Activated T-cell treated with anti-CD3 and anti-CD28 coated beads for 24 hours (primary cell): ENCODE measurements at places on chromosomes 13 and 19.

GRCh38 chr19:1967087-1967608 is 26.2 kb downstream of the CSNK1G2 start:
- DNase-seq = peak; percentile 8

DNA sequence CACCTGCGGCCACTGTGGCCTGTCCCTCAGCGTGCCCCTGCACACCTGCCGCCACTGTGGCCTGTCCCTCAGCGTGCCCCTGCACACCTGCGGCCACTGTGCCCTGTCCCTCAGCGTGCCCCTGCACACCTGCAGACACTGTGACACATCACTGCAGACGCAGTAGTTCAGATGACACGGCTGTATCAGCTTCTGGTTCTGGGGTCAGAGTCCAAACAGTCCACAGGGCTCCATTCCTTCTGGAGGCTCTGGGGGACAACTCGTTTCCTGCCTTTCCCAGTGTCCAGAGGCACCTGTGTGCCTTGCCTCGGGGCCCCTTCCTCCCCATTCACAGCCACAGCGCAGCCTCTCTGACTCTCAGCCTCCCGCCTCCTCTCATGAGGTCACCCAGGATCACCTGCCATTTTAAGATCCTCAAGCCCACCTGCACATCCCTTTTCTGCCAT is 5.5 kb downstream of the SF3A2 start:
- no peak for DNase-seq

- DNase-seq = no peak
Measured at GRCh38 chr13:95298971-95299621, 2.2 kb downstream of the ABCC4 start.

DNA sequence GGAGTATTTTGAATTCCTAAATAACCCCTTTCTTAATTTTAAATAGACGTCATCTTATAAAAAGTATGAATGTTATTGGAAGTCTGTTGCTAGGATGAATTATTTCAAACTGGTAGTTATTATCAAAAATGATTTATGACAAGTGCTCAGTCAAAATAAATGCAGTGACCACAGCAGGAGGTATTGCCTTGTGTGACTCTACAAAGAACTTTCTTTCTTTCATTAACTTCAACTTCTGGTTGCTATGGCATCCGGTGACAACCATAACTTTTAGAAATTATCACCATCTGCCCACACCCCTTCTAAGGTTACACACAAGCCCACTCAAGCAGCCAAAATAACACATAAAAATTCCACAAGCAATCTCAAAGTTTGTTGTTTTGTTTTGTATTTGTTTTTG is 189.9 kb downstream of the DACH1 start:
- DNase-seq = no peak

GRCh38 chr19:13689085-13689484 is 75.2 kb upstream of the MRI1 start:
- DNase-seq = no peak

DNA sequence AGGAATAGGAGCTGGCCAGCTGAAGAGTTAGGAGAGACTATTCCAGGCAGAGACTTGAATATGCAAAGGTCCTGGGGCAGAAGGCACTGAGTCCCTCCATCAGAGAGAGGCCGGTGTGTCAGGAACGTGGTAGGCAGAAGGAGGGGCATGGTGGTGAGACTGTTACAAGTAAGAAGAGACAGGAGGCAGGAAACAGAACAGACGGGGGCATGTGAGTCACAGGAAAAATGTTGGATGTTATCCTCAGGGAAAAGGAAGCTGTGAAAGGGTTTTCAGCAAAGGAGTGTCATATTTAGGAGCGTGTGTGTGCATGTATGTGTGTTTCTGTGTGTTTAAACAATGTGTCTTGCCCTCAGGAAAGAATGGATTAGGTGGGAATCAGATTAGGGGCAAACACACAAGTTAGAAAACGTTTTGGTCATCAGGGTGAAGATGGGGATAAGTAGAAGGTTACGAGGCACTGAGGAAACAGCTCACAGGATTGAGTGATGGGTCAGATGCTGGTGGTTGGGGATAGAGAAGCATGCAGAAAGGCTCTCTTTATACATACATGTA is 1.1 kb downstream of the EDDM13 start:
- no peak for DNase-seq

- DNase-seq = no peak
Measured at GRCh38 chr13:30446126-30446500, 19.6 kb downstream of the HMGB1 start.

- no peak for DNase-seq
Measured at GRCh38 chr19:609004-609346, 19.3 kb downstream of the HCN2 start.

DNA sequence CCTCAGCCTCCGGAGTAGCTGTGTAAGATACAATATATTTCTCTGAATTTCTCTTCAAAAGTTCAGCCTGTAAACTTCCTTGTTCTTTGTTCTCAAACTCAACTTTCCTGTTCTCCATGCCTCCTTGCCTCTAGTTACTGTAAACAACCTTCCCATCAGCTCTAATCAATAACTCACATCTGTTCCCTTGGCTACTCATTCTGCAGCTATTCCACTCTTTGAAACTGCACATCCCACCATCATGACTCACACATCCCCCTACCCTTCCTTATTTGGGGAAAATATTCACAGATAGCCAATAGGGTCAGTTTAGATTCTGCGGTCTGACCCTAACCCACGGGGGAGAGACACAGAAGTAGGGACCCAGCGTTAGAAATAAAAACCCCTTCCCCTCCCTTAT is 2.0 kb downstream of the ZNF562 start:
- DNase-seq = no peak

- no peak for DNase-seq
Measured at GRCh38 chr13:99734013-99734693, 232.9 kb downstream of the TM9SF2 start.

DNA sequence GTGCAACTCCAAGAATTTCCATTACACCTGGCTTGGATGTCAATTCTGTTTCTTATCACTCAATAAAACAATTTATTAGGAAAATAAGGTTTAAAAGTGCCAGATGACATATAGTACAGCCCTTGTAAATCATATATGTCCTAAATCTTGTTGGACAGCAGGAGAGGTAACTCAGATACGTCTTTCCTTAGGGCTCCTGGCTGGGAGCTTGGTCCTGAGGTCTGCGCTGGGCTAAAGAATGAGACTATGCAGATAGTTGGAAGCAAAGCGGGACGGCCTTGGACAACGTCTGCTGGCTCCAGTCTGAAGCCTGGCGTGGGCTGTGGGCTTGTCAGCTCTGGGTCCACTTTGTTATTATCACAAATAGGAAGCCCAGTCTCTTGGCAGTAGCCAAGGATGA is 377.0 kb downstream of the DLEU7 start:
- no peak for DNase-seq

- DNase-seq = no peak
Measured at GRCh38 chr13:78881054-78881453, 222.1 kb upstream of the OBI1 start.

DNA sequence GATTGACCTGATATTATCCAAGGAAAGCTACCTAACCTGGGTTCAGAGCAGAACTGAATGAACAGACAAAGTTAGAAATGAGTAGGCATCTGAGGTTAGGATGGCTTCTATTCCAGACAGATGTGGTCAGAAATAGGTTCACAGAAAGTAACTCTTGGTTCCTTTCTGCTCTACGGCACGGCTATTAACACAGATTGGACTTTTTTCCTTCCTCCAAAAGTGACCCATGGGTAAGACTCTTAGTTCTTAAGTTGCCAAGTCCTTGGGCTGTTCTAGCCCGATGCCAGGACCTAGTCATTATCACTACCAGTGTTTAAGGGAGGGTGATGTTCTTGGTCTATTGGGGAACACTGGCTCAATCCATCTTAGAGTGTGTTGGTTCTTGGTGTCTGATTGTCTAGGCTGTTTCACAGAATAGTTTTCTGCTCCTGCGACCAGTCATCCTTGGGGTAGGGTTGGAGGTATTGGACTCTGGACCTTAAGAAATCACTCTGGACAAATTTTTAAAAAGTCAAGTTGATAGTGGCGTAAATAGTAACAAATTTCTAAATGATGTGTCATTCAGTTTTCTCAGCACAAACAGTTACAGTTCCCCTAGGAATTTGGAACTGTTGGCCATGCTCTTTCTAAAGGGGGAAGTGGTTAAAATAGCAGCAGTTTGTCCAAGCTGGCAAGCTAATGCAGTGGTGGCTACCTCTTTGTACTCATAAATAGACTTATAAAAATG is 60.1 kb upstream of the MYCBP2 start:
- no peak for DNase-seq

- no peak for DNase-seq
Measured at GRCh38 chr13:50511877-50512341, 331.6 kb downstream of the DLEU7 start.

DNA sequence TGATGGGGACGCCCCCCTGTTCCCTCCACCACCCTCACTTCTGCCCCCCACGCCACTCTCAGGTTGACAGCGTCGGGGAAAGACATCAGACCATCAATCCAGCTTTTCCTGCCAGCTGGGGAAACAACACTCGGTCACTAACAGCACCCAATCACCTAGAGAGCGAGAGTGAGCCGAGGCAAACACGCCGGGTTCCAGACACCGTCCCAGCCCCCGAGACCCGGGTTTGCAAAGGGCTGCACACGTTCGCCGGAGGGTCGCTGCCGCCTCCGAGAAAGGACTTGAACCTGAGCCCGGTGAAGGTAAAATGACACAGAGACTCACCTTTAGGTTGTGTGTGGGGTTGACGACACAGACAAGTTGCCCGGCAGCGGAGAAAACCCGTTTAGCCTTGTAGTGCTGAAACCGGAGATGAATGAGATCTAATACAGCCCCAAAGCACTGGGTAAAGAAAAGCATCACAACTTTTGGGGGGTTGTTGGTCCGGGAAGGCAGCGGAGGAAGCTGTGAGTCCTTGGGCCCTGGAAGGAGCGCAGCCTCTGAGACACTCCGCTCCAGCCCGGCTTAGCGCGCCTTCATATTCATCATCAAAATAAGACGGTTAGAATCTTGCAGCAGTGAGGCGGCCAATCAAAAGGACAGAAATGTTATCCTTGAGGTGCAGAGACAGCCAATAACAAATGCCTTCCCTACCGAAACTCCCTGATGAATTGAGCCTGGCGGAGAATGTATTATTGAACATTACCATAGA is at the start of gene SIAH3:
Gene SIAH3 (minus strand): TSS at position 583 of the 751 bp plus-strand sequence. CDS start 124 bp downstream, at position 459.
- no peak for DNase-seq

GRCh38 chr19:40241809-40242384 is 15.4 kb upstream of the CCNP start:
- DNase-seq = no peak

- no peak for DNase-seq
Measured at GRCh38 chr13:97322740-97323342, 100.7 kb downstream of the MBNL2 start.

GRCh38 chr19:9671655-9672054 is 3.2 kb downstream of the ZNF562 start:
- no peak for DNase-seq

GRCh38 chr13:97786510-97786909 is 167.0 kb upstream of the IPO5 start:
- no peak for DNase-seq

GRCh38 chr13:25169356-25169755 is 2.7 kb downstream of the AMER2 start:
- no peak for DNase-seq

- DNase-seq = no peak
Measured at GRCh38 chr19:4130744-4131438, 7.0 kb upstream of the MAP2K2 start.

- no peak for DNase-seq
Measured at GRCh38 chr19:45311621-45312020, 11.1 kb downstream of the CKM start.

- DNase-seq = no peak
Measured at GRCh38 chr19:31818798-31819105, 469.5 kb upstream of the TSHZ3 start.

DNA sequence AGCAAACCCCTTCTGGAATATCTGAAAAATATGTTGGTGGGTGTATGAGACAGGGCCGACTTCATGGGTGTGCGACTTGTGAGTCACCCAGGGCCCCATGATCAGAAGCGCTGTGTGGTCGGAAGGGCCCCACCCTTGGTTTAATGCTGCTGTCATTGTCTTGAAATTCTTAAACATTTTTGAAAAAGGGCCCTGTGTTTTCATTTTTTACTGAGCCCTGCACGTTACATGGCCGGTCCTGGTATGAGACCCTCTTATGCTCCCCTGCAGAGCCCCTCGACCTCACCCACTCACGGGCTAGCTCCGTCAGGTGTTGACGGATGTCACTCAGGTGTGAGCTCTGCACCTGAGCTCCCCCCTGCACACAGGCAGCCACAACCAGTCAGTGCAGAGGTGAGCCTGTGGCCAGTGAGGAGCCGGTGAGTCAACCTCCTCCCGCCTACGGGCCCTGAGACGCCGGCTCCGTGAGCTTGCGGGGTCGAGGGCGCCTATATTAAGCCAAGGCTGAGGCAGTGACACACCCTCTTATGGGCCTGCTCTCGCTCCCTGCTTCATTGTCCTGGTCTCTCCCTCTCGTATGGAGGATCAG is 27.7 kb downstream of the GADD45B start:
- peak; percentile 62 for DNase-seq

- no peak for DNase-seq
Measured at GRCh38 chr19:41699968-41700323, 8.5 kb upstream of the CEACAM5 start.

DNA sequence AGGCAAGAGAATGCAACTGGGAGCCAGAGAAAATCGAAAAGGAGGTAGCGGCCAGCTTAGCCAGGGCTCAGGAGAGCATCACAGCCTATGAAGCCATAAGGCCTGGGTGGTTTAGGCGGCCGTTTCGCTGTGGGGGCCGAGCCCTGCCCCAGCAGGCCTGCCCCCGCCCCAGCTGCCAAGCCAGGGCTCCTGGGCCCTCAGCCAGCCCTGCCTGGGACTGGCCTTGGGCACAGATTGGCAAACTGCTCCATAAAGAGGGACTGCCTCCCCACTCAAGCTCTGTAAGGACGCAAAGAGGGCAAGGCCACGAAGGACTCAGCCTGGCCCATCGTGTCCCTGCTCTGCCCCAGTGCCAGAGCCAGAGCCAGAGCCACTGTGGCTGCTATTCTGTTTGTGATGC is 10.2 kb downstream of the ZNF653 start:
- no peak for DNase-seq

- no peak for DNase-seq
Measured at GRCh38 chr13:47332149-47332548, 435.3 kb upstream of the HTR2A start.

DNA sequence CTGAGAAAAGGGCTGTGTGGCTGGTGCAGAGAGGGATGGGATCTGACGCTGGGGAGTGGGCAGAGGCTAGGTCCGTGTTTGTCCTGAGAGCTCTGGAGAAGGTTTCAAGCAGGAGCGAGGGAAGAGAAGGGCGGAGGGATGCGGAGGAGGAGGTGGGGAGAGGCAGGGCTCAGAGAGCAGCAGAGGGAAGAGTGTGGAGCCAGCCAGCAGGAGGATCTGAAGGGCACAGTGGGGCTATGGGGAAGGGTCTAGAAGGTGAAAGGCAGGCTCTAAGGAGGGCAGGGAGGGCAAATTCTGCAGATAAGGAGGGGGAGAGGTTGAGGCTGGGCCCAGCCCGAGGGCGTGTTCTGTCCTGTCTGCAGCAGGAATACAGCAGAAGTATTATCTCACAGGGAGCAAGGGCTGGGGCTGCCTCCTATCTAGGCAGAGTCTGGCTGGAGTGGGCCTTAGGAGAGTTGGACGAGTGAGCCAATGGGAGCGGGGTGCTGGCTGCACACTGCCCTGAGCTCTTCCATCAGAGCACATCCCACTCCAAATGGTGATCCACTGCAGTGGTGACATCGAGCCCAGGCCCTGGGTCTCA is 6.1 kb downstream of the AP2A1 start:
- no peak for DNase-seq

GRCh38 chr13:111228262-111229144 is 91.9 kb upstream of the TEX29 start:
- DNase-seq = no peak
